ENCODE measurements at places on chromosomes 11 and 22.

DNA sequence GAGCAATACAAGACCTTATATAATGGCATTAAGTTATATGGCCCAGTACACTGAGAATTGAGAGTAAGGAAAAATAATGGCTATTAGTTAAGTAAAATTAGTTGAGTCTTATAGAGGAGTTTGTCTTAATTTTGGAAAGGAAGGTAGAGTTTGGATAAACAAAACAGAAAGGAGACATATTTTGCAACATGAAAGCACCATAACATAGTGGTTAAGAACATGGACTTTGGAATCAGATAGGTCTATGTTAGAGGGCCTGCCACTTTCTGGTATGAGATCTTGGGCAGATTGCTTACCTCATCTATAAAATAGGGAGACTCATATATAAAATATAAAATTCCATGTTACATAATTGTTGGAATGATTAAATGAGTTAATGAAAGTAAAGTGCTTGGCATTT lies 68.9 kb downstream of the CSTPP1 start:
- DNase-seq, result no peak

DNA sequence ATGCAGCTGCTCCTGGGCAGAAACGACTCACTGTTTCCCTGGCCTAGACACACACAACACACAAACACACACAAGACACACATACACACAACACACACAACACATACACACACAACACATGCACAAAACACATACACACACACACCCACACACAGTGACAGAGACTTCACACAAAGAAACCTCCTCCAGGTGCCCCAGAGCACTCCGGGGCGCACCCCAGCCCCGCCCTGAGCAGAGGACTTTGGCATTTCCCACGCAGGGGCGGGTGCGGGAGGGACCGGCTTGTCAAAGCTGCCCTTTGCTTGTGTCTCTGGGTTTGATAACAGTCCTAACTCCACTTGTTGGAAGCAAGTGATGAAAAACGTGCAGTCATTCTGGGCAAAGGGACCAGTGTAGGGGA lies 6.5 kb downstream of the APOBEC3A start:
- no peak for DNase-seq

DNA sequence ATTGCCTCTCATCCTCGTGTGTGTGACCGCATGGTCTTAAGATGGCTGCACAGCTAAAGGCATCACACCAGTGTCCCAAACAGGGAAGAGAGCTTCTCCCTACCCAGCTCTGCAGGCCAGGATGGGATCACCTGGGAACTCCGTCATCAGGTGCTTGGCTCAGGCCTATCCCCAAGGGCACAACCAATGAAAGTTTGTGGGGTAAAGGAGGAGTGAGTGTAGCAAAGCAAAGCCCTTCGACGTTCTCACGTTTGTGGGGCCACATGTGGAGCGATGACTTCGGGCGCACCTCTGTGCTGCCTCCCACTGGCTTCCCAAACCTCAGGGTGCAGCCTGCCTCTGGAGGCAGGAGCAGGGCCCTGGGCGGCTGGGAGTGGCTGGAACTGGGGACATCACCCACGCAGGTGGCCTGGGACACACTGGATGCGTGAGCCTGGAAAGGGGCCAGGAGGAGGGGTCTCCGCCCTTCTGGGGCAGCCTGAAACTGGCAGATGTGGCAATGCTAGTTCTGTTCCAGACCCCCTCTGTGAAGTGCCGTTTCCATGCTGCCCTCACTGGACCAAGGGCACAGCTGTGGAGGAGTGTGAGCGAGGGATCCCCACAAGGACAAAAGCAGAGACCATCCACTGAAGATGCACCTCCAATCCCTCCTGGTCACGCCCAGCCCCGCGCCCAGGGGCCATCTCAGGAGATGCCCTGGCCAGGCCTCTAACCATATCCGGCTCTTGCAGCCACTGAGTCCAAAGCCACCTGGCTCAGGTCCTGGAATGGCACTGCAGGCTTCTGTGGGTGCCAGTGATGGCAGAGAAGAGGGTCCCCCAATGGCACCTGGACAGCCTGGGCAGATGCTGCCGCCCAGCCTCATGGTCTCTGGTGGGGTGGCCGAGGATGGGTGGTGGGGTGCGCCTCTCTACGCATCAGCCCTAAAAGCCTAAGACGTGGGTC lies 30.6 kb upstream of the GAL start:
- no peak for DNase-seq

GRCh38 chr11:62592989-62593421 lies 1.7 kb upstream of the TUT1 start:
- no peak for DNase-seq

DNA sequence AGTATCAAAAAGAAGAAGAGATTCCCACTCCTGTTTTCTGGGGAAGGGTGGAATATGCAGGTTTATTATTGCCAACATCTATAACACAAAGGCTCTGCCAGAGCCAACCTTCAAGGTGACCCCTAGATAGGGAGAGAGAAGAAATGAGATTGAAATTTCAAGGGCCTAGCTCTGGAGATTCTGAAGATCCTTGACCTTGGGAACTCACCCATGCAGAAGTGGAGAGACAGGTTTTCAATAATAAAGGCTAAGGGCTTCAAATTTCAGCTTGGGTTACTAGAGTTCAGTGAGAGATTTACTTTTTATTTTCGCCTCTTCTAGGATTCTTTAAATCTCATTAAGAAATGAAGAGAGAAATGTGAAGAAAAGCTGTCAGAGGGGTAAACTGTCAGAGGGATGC lies 98.4 kb downstream of the CD44 start:
- no peak for DNase-seq

DNA sequence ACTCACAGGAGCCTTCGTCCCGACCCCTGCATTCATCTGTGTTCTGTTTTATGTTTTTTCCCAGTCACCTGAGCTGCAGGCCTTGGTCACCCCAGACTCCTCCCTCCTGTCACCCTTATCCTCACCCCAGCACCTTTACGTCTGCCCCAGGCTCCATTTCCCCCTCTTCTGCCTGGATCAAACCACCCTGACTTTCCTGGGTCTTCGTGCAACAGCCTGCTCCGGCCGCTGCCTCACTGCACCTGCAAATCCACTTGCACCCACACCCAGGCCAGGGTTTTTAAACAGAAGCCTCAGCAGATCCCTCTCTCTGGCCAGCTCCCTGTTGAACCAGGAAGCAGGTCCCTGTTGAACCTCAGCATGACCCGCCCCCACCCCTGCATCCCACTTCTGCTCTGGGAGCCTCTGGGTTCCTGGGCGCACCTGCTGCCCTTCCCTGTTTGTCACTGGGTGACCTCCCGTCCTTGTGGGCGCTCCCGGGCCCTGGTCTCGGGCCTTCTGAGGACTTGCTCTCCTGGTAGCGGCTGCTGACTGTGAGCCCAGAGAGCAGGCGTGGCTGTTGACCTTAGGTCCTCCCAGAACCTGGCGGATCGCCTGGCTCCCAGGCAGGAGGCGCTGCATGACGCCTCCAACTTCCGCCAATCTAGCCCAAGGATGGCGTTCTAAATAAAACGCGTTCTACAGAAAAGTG lies 12.8 kb downstream of the MAPK8IP2 start:
- no peak for DNase-seq

DNA sequence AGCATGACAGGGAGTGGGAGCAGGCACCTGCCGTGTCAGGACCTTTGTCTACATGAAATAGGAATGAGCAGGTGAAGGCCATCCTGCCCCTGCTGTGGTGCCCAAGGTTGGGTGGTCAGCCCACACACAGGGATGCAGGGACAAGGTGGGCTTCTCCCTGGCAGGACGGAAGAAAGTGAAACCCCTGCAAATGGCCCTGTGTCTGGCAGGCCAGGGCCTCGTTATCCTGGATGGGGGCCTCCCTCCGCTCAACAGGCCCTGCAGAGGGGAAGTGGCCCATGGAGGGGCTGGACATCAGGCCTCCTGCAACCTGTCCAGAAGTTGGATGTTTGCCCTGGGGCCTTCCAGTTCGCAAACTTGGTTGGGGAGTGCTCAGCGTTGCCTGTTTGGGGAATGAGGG lies 14.9 kb downstream of the TOB2 start:
- DNase-seq, result no peak

DNA sequence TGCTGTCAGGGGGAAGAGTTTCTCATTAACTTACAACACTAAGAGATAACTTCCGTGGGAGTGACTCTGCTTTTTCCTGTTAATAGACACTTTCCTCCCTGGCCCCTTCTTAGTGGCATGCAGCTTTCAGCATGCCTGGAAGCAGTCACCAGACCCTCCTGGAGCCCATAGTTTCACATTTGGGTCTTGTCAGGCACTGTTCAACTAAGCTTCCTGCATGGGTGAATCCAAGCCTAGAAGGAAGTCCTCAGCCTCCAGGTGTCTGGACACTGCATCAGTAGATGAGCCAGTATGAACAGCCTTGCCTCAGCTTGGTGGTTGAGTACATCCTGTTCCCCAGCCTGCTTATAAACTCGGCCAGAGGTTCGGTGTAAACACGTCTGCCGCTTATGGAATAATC lies 68.1 kb downstream of the PPP6R3 start:
- DNase-seq, result no peak

GRCh38 chr11:123483058-123483457 lies 53.0 kb downstream of the GRAMD1B start:
- no peak for DNase-seq

DNA sequence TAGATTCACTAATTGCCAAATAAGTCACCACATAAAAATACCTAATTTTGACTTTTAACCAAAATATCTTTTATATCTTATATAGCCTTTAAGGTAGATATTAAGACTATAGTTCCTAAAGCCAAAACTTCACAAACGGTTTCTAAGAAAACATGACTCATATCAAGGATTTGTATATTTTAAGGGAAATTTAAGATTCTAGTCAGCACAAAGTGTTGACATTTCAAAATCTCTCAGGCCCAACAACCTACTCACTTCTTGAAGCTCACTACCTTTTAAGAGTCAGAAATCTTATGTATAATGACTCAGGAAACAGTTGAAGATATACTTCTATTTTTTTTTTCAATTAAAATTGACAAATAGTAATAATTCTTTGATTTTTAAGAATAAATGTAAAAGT lies 221.9 kb downstream of the SBF2 start:
- no peak for DNase-seq

- DNase-seq, result no peak
Measured at GRCh38 chr11:128464878-128465450, 122.4 kb downstream of the ETS1 start.

DNA sequence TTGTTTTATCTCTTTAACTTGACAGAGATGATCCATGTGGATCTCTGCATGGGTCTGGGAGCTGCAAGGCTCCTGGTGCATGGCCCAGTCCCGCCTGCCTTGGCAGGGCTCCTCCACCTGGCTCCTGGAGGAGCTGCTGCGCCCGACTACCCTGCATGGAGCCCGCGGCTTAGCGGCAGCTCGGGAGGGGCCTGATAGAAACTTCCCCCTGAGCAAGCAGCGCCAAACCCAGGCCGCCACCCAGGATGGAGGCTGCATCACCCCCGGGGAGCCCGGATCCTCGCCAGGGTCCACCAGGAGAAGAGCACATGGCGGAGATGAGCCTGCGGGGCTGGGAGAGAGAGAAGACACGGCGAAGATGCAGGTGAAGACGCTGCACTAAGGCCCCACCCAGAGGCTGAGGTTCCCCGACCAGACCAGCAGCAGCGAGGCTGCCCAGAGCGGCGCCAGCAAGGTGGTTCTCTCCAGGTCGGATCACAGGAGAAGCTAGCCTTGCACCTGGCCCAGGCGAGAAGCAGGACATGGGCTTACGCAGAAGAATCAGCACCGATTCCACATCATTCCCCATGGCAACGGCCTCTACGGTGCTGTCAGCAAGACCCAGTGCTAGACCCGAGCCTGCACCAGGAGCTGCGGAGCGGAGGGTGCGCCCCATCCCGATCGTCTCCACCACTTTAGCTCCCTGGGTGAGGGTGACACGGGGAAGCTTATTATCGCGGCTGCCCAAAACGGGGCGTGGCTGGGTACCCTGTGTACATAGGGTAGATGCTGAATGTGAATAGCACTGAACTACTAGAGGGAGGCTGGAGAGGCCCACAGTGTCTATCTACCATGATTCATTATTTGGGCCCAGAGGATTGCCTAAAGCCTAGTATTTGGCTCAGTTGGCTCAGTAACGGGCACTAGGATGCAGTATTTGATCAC lies 41.3 kb upstream of the VPREB1 start:
- DNase-seq, result no peak

- DNase-seq, result no peak
Measured at GRCh38 chr22:44819966-44820631, 67.7 kb downstream of the ARHGAP8 start.

GRCh38 chr22:37930952-37931440 lies 22.4 kb downstream of the C22orf23 start:
- DNase-seq, result no peak

DNA sequence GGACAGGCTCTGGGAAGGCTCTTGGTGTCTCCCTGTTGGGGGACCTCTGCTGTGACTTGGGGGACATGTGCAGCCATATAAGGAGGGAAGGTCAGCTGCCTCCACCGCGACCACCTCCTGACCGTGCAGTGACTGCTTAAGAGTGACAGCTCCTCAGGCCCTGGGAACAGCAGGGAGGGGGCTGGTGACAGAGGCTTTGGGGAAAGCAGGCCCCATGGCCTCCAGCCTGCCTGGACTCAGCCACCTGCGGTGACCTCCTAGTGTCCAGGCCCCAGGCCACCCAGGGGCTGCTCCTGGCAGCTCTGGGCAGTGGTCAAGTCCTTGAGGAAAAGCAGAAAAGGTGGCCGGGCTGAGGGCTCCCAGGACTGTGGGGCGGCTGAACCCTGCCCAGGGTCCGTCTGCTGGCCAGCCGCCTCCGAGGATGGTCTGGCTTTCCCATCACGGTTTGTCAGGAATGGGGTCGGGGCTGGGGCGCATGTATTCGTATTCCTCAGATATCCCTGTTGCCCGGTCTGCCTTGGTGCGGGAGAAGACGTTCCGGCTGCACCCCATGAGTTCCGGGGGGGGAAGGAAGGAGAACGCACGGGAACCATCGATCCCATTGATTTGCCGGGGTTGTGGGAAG lies 96.8 kb downstream of the WNT7B start:
- DNase-seq, result no peak

DNA sequence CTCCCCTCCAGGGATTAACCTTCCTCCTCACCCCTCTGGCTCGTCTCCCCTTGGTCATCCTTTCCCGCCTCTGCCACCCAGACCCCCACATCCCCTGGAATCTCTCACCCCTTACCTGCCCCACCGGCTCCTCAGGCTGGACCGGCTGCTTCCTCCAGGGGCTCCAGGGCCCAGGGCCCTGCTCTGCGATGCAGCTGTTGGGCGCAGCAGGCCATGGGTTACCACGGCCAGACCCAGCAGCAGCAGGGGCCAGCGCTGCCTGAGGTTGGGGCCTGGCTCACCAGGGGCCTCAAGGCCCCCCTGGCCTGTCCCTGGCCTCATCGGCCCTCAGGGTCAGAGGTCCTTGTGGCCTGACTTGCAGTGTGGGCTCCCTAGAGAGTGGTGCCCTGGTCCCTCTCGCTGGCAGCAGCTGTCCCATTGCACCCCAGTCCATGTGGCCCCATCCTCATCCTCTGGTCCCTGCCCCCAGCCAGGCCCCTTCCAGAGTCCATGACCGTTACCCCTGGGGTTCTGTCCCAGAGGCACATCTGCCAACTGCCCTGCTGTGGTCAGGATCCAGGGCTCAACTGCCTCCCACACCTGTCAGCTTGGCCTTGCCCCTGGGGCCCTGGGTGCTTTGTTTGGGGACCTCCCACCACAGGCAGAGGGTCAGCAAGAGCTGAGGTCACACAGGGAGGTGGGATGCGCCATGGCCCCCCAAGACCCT lies at the start of gene IGLL1:
IGLL1 (minus strand) TSS at position 421 of the 706 bp plus-strand sequence; CDS start at position 321, 100 bp downstream.
- no peak for DNase-seq

All from activated CD4-positive, alpha-beta T cell treated with anti-CD3 and anti-CD28 coated beads for 1 hour (primary cell).